ENCODE measurements at places on chromosomes 7 and 10. TPM values are rescaled to one million over a fixed set of nuclear protein-coding genes. Genes with fewer than 3 reads are reported as not detected.

Gene SLC26A3
- not detected for total RNA-seq

Gene GPER1
- 7.2 TPM for total RNA-seq

Gene HSPA12A
- 26.6 TPM for total RNA-seq

Gene LIPJ
- 0.44 TPM for total RNA-seq

Gene SHTN1
- total RNA-seq = 55.5 TPM

DNA sequence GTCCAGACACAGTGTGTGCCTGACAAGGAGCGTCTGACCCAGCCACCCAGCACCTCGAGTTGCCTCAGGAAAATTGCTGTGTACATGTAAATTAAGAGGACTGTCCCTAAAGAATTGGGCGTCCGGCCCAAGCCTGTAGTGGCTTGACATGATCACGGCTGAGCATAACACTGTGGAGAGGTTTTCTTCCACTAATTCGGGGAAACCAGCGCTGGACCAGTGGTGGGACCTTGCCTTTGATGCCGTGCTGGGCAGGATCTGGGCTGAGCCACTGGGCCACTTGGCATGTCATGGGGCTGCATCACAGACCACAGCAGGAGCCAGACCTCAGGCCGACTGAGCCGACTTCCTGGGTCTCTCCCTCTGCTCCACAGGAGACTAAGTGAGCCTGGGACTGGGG lies 282.5 kb downstream of the GLRX3 start:
- no peaks in the 10 kb centered on the region for H3K4me1 ChIP-seq
- no peak overlapping the region for H3K4me3 ChIP-seq
- H3K36me3 ChIP-seq = no peaks in the 10 kb centered on the region
- no peak for DNase-seq

- H3K27me3 ChIP-seq = no peaks in the 10 kb centered on the region
- peak overlapping the region; percentile 76 for H3K27ac ChIP-seq
- no peak overlapping the region for H3K4me3 ChIP-seq
- no peak for DNase-seq
Observed at GRCh38 chr10:103717341-103718246, 137.8 kb downstream of the SH3PXD2A start.

DNA sequence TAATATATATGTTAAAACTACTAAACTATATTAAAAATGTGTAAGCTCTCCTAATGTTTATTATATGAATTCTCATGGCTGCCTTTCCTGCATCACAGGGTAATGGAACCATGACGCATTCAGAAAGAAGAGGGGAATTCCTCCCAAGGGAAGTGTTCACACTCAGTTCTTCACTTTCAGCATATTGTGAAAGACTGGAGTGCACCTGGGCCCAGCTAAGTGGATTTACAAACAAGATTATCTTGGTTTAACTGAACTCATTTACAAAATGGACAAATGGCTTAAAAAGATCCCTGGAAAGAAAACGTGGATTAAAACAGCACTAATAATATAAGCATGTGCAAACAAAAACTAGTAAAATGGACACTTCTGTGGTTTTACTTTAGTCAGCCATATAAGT lies 149.8 kb downstream of the DOCK4 start:
- H3K36me3 ChIP-seq = no peaks in the 10 kb centered on the region
- no peak for DNase-seq
- no peak overlapping the region for H3K27ac ChIP-seq

- H3K27me3 ChIP-seq = no peaks in the 10 kb centered on the region
- no peaks in the 10 kb centered on the region for H3K4me1 ChIP-seq
- no peaks in the 10 kb centered on the region for H3K36me3 ChIP-seq
- no peak for DNase-seq
- H3K4me3 ChIP-seq = no peak overlapping the region
Observed at GRCh38 chr10:85786401-85786899, 580.1 kb downstream of the GRID1 start.

DNA sequence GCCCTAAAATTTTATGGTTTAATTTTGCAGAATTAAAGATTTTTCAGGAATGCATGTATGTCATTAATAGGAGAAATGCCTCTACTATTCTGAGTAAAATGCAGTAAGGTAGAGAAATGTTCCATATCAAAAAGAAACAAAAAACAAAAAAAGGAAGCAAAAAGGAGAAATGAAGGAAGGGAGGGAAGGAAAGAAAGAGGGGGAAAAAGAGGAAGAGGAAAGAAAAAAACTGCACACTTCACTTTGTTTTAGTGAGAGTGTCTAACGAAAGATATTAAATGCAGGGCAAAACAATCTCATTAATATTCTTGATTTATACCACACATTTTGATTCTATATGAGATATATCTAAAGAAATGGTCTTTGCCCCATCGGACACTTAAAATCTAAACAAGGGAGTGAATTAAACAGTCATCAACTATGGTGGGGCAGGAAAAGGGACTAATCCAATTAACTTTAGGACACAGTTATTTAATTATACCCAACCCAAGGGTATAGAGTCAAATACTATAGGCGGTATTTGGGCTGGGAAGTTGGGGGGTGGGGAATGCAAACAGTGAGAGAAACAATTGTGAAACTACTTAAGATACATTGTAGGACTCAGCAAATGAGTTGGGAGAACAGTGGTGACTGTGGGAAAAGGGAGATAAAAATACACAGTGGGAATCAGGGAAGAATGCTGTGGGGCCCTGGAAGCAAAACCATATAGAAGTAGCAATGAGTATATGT lies 27.0 kb downstream of the IMMP2L start:
- no peaks in the 10 kb centered on the region for H3K27me3 ChIP-seq
- DNase-seq = no peak
- no peaks in the 10 kb centered on the region for H3K36me3 ChIP-seq
- peaks cover 7% of the 10 kb centered on the region for H3K4me1 ChIP-seq
- no peak overlapping the region for H3K27ac ChIP-seq

GRCh38 chr7:79612022-79612421 lies 158.6 kb upstream of the MAGI2 start:
- H3K27me3 ChIP-seq = no peaks in the 10 kb centered on the region
- no peak overlapping the region for H3K27ac ChIP-seq
- DNase-seq = no peak
- H3K4me3 ChIP-seq = no peak overlapping the region

GRCh38 chr10:70629338-70629737 lies 26.8 kb upstream of the PRF1 start:
- H3K27me3 ChIP-seq = no peaks in the 10 kb centered on the region
- H3K4me1 ChIP-seq = no peaks in the 10 kb centered on the region
- H3K36me3 ChIP-seq = no peaks in the 10 kb centered on the region
- no peak overlapping the region for H3K4me3 ChIP-seq
- no peak overlapping the region for H3K27ac ChIP-seq
- DNase-seq = no peak

- no peaks in the 10 kb centered on the region for H3K36me3 ChIP-seq
- no peak overlapping the region for H3K4me3 ChIP-seq
- DNase-seq = no peak
- no peak overlapping the region for H3K27ac ChIP-seq
Observed at GRCh38 chr7:85829817-85830432, 643.1 kb upstream of the SEMA3D start.

DNA sequence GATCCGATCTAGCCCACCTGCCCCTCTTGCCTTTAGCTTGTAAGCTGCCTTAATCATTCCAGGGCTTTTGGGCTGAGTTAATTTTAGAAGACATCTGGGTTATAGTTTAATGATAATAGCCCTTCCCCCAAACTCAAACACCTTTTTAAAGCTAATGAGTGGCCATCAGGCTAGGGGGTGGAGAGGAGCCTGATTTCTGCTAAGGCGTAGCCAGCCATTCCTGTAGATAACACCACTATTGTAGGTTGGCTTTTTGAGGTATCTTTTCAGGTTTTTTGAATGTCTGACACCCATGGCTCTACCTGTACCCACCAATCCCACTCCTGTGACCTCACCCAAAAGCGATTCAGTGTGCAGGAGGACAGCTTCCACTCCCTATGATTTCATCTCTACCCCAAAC lies 7.6 kb upstream of the SYPL1 start:
- H3K4me1 ChIP-seq = no peaks in the 10 kb centered on the region
- no peaks in the 10 kb centered on the region for H3K27me3 ChIP-seq
- H3K4me3 ChIP-seq = no peak overlapping the region

Data from suprapubic skin (tissue), 4 donors.